Endothelial cell (in vitro differentiated cells): ENCODE measurements at places on chromosomes 13 and 19.
A peak's percentile ranks its signal among the peaks of the same experiment; 100 is the strongest.

GRCh38 chr13:22757530-22758120, 423.2 kb upstream of the SGCG start:
- no peak for DNase-seq

- no peak for DNase-seq
These were observed 249.3 kb upstream of the HTR2A start for GRCh38 chr13:47146136-47146535.

GRCh38 chr19:29771708-29772414, 39.9 kb upstream of the CCNE1 start:
- DNase-seq = peak; percentile 73

GRCh38 chr19:4233282-4233853, 4.0 kb downstream of the EBI3 start:
- peak; percentile 71 for DNase-seq

- DNase-seq = peak; percentile 79
These were observed 2.4 kb downstream of the PPP1R13L start for GRCh38 chr19:45402298-45403061.

DNA sequence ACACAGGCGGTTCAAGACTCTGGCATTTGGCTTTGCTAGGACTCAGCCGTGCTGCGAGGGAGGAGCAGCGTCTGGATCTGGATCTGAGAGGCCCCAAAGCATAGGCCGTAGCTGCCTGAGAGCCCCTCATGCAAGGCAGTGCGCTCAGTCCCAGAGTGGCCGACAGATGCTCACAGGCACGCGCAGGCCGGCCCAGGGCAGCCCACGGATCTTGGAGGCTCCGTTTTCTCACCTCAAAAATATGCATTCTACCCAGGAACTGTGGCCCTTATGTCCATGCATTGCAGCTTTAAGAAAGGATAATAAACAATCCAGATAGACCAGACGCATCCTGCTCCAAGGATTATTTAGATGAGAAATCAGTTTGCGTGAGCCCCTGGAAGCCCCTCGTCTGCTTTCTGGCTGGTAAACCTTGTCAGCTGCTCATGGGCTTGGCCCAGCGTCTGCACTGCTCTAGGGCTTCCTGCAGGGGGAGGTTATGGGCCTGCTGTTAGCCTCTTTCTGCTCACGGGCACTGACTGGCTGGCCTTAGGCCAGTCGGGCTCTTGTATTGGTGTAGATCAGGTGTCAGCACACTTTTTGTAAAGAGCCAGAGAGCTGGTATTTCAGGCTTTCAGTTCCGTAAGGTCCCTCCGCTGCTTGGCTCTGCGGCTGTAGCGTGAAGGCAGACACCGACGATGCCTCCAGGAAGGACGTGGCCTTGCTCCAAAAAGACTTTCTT, 24.2 kb downstream of the TEX29 start:
- peak; percentile 68 for DNase-seq
